ENCODE measurements at places on chromosomes 4 and X.

GRCh38 chr4:156420623-156421022 lies 467.0 kb upstream of the CTSO start:
- no peak for DNase-seq

- DNase-seq = no peak
Observed at GRCh38 chrX:103737696-103738095, 27.0 kb downstream of the TMEM31 start.

DNA sequence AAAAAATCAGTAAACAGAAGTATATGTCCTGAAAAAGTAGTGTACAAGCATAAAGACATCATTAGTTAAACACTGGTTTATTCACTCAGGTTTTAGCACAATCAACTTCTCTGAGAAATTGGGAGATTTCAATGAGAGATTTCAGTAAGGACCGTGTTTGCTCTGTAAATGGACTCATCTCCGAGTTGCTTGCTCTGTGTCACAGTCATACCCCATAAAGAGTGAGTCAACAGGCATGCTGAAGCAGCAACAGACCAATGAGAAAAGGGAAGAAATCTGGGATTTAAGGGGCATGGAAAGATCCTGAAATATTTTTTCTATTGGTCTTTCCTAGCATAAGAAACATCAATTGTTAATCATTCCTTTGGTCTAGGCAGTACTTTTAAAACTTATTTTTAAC lies 4.7 kb downstream of the GLUD2 start:
- no peak for DNase-seq

DNA sequence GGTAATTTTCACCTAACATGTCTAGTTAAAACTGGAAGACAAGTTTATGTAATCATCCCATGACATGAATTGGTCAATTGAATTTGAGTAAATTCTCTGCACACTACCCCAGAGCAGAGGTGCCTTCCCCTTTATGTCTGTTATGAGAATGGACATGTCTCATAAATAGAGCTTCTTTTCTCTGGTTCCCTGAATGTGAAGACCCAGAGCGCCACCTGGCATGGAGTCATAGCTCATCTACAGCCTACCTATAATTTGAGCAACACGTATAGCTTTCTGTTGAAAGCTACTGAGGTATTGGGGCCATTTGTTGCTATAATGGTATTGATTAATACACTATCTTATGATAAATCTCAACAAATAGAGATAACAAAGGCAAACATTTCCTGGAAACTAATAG lies 626.5 kb upstream of the GALNTL6 start:
- no peak for DNase-seq

GRCh38 chr4:43987331-43987944 lies 461.2 kb downstream of the KCTD8 start:
- DNase-seq = no peak

GRCh38 chr4:78612398-78613178 lies 61.0 kb downstream of the ANXA3 start:
- DNase-seq = no peak

- DNase-seq = no peak
Observed at GRCh38 chrX:153726286-153727122, 1.8 kb downstream of the ABCD1 start.

DNA sequence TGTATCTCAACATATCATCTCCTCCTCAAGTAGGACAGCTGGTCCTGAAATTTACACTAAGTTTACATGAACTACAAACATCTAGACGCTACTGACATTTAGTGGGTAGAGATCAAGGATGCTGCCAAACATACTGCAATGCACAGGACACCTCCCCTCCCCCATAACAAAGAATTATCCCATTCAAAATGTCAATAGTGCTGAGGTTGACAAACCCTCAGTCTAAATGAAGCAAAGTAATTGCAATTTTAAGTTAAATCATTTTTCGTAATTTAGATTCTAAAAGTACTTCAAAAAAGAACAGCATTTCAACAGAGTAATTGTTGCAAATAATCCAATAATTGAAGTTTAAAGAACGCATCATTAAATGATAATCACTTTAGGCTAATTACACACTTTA lies 1.2 kb downstream of the PRMT9 start:
- DNase-seq = no peak

GRCh38 chr4:152356428-152357034 lies 179.4 kb downstream of the FBXW7 start:
- DNase-seq = no peak

GRCh38 chrX:53281963-53282695 lies 745 bp upstream of the IQSEC2 start:
- DNase-seq = no peak

- DNase-seq = no peak
Observed at GRCh38 chrX:19579485-19579884, 64.2 kb upstream of the MAP3K15 start.

GRCh38 chrX:44314259-44314734 lies 29.2 kb downstream of the EFHC2 start:
- no peak for DNase-seq

DNA sequence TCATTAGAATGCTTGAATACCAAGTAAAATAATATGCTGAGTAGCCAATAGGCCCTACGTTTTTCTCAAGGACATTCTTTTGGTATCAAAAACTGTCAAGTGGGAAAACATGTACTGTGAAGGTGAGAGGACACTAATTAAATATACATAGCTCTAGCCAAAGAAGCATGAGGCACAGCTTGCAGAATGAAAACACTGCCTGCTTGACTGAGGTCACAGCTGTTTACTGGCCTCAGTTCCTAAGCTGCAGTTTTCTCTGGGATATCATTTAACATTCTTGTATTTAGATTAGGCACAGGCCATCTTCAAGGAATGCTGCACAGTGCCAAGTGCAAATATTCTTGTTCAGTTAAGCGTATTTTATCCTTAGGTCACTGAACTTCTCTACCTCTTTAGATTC lies 78.6 kb downstream of the NAP1L3 start:
- no peak for DNase-seq

GRCh38 chr4:110653321-110654253 lies 30.7 kb upstream of the PITX2 start:
- no peak for DNase-seq

DNA sequence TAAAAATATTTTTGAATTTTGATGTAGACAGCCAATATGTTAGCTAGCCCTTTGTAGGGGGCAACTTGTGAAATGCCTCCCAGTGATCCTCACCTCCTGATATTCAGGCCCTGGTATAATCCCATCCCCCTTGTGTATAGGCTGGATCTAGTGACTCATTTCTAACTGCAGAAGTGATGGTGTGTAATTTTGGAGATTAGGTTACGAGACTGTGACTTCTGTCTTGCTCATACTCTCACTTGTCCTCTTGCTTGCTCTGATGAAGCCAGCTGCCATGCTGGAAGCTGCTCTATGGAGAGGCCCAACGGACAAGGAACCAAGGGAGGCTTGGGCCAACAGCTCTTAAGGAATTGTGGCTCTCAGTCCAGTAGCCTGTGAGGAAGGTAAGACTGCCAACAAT lies 61.7 kb downstream of the GPR82 start:
- no peak for DNase-seq

DNA sequence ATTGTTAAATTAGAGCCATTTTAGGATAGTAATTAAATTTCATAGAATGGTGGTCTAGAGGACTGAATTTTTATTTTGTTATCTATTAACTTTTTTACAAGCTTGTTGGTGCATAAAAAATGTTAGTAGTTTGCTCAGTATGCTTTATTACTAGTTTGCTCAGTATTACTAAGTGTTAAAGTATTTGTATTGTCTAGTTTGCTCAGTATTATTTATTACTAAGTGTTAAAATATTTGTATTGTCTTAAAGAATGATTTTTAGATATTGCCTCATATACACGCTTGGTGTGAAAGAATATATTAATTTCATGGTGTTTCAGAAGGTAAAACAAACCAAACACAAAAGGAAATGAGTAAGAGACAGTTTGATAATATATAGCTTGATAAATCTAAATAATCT lies 268.4 kb upstream of the MAGEB18 start:
- DNase-seq = no peak

DNA sequence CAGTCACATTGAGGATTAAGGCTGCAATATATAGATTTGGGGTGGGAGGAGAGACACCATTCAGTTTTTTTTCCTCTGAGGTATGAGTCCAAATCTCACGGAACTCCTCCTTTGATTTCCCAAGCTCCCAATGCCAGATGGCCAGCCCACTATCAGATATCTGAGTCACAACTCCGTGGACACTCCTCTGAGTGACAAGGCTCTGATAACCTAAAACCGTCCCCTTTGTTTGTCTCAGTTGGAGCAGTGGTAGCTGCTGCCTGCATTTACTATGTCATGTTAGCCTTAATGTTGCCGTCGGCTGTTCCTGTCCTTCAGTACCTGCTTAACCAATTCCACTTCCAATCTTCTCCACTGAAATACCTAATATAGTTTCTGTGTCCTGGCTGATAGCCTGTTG lies 107.3 kb downstream of the DTHD1 start:
- DNase-seq = no peak

- DNase-seq = peak; percentile 77
Observed at GRCh38 chr4:154039435-154040343, 250.8 kb upstream of the SFRP2 start.

- DNase-seq = no peak
Observed at GRCh38 chr4:170610434-170610833, 520.7 kb upstream of the AADAT start.

DNA sequence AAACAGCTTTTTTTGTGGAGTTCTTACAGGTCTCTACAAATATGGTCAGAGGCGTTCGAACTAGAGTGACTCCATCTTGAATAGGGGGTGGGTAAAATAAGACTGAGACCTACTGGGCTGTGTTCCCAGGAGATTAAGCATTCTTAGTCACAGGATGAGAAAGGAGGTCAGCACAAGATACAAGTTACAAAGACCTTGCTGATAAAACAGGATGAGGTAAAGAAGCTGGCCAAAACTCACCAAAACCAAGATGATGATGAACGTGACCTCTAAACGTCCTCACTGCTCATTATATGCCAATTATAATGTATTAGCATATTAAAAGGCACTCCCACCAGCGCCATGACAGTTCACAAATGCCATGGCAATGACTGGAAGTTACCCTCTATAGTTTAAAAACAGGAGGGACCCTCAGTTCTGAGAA lies 42.8 kb upstream of the SPP1 start:
- no peak for DNase-seq

DNA sequence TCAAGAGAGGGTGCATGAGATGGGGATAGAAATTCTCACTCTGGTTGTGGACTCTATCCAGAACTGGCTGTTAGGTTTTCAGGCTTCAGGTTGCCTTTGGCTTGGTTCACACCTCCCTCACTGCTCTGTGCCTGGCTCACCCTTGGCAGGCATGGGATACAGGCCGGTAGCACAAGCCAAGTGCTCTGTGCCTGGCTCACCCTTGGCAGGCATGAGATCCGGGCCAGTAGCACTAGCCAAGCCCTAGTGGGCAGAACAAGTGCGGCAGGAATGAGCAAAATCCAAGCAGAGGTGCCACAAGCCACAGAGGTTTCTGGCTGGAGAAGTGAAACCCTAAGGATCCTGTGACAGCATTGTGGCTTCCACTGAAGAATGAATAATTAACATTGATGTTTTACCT lies 1642.3 kb downstream of the C4orf33 start:
- DNase-seq = no peak

GRCh38 chrX:103360092-103360491 lies 3.8 kb downstream of the TCEAL9 start:
- DNase-seq = no peak

DNA sequence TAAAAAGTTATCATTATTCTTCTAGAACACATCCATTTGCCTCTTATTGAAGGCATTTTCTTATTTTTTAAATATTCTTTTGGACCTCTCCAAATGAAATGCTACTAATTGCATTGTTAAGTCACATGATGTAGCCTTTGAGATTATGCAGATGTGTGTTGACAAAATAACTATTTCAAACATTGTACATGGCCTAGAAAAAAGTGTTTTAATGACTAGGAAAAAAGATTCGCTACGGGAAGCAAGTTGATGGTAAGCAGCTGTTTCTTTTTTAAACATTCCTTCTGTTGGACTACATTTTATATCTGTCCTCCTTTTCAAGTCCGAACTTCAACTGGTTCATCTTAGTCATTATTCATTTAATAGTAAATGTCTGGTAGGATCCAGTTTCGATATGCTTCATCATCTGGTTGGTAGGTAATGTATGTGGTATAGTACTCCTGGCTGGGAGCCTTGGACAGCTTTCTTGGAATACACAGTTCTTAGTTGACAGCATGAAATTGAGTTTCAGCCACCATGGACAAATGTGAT lies 34.3 kb upstream of the GUCY1A1 start:
- no peak for DNase-seq

- no peak for DNase-seq
Observed at GRCh38 chr4:26056406-26056805, 142.4 kb downstream of the SMIM20 start.

DNA sequence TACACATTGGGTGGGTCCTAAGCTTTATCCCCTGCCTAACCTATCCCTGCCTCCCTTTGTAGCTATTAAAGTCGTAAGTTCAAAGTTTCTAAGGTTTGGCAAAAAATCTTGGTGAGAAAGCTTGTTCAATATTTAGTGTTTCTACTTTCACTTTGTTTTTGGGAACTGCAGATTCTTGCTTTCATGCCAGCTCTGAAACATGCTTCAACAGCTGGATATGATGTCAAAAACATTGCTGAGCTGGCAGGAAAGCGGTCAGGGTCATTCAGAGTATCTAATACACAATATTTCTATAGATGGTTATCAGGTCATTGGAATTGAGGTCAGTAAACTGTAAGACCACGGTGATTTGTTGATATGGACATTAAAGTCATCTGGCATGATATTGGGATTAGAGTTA lies 19.7 kb downstream of the CENPI start:
- no peak for DNase-seq

DNA sequence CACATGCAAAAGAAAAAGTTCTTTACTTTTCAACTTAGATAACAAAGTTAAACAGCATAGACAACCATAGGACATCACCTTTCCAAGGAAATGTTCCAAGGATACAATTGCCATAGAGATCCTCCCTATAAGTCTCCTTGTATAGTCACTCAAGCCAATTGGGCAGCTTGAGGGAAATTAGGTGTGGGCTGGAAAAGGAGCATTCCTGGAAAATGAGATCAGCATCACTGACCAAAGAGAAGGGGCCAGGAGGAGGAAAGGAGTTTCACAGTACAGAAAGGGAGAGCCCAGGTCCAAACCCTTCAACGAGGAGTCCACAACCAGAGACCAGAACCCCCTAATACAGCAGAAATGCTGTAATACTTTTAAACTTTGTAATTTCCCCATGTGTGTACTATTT lies 91.5 kb upstream of the PPARGC1A start:
- DNase-seq = no peak
